NCI-H2029 treated with DMSO at 0.1 percent for 48 hours (cell line): ENCODE measurements at places on chromosomes 2 and 18.

DNA sequence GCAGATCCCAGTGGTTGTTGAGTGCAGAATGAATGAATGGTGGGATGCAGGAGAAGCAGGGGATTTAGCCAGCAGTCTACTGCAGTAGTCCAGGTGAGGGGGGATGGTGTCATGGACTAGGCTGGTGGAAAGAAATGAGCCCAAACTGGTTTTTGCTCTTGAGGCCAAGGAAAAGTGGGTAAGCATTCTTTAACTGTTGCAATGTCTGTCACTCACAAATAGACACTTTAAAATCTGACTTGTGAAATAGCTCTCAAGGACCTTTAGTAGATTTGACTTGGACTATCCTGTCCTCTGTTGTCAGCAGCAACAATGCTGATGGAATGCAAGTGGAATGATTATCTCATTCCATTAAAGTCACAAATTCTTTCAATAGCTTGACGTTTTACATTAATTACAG is 37.5 kb upstream of the STK17B start:
- DNase-seq = no peak

- DNase-seq = no peak
These were observed 6.1 kb downstream of the SOS1 start for GRCh38 chr2:39114771-39115170.

DNA sequence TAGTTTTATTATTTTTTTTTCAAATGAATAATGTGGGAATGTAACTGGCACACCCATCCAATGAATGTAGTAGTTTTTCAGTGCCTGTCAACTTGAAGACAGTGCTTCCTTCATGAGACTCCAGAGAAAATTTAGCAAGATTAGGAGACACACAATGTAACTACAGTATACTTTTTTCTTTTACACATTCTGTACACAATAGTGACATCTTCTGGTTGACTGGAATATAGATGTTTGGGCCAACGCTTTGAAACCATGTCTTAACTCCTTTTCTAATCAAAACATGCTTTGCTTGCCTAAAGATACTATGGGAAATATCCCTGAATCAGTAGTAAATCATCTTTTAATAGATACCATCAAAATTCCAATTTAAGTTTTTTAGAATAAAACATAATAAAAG is 229.5 kb upstream of the ZC3H15 start:
- DNase-seq = peak; percentile 40

DNA sequence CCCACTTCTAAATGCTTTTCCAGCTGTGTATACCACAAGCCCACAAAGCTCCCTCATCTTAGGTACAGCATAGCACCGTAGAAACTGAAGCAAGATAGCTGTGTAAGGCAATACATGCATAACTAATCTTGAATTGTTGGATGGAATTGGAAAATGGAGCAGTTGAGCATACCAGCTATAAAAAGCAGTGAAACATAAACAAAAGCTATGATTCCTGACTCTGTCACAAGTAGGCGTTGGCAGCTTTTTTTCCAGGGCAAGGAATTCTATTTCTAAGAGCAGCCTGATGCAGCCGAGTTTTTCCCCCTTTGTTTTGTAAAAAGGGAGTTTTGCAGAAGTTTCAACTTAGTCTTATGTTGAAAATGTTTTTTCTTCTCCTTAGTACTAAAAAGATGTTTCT is 32.4 kb downstream of the MOGAT1 start:
- DNase-seq = no peak

- peak; percentile 62 for DNase-seq
These were observed 1.2 kb upstream of the HES6 start for GRCh38 chr2:238240757-238241711.

DNA sequence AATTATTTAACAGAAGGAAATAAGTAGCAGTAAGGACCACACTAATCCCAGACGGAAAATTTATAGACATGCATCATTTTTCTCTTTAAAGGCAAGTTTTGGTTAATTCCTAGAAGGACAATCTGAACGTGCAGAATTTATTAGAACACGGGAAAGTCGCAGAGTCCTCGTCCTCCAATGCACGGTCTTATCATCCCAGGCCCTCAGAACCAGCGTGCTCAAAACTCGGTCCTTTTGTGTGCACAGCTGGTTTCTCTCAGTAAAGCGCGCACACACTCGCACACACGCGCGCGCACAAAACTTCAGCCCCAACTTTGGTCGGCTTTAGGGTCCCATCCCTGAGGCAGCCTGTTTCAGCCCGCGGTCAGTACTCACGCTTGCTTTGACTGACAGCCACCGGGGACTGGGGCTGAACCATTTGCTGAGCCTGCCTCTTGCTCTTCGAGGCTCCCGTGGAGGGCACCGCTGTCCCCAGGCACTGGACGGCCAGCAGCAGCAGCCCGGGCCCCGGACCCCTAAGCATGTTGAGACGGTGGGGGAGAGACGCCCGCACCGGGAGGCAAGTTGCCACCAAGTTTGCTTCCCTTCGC is 493 bp downstream of the FN1 start:
- no peak for DNase-seq

GRCh38 chr2:232515639-232516038 is 4.5 kb upstream of the PRSS56 start:
- no peak for DNase-seq

DNA sequence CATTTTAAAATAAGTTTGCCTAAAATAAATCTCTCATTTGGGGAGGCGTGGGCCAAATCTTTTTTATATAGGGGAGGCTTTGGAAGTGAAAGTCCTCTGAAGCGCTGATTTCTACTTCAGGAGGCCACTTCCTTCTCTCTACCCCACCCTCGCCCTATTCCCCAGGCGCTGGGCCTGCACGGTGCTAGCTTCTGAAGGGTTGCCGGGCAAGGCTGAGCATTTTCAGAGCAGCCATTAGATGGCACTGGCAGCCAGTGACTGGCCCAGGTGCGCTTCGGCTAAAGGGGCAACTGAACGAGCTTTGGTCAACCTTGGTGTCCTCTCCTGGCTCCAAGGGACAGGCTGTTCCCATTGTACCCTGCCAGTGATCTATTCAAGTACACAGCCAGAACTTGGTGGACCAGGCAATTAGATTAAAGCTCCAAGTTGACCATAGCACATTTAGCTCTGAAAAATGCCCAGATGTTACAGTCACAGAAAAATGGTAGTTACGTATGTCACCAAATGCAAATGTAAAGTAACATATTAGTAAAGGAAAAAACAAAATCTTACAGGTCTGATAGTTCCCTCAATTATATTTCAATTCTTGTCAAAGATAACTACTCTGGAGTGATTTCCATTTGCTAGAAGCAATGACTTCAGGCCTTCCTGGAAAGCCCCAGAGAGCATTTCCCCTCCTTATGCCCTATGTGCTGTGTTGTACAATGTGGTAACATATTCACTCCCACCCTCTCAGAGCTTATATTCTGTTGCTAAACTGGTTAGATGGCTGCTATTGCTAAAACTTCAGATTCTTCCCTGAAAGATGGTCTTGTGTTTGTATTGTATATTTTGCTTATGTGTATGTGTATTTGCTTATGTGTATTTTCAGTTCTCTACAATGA is 2.1 kb downstream of the POMC start:
- DNase-seq = peak; percentile 37

- no peak for DNase-seq
These were observed 236.1 kb downstream of the FHOD3 start for GRCh38 chr18:36533446-36534153.

- no peak for DNase-seq
These were observed 24.3 kb downstream of the KLHL29 start for GRCh38 chr2:23409248-23409647.

- no peak for DNase-seq
These were observed 1309.8 kb upstream of the NRXN1 start for GRCh38 chr2:52341732-52342131.

- no peak for DNase-seq
These were observed 22.2 kb upstream of the STK25 start for GRCh38 chr2:241530571-241530970.

- DNase-seq = no peak
These were observed 80.8 kb upstream of the CERS6 start for GRCh38 chr2:168375195-168375798.

DNA sequence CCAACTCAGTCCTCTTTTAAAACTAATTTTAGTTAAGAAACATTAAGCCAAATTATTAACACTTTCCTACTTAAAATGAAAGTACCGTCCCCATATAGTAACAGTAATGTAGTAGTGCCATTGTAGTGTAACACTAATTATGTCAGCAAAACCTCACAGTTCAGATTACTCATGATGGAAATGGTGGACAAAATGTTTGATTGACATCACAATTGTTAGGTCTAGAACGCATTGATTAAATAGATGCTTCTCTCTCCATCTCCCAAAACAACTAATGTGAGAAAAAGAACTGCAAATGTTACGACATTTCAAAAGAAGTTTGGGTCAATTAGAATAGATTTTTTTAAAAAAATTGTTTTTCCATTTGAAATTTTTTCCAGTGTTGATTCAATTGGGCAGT is 1.2 kb upstream of the ATF2 start:
- no peak for DNase-seq

- DNase-seq = no peak
These were observed 13.0 kb downstream of the MTERF4 start for GRCh38 chr2:241088791-241089732.

GRCh38 chr18:72867746-72868584 is at the start of gene NETO1:
TSS of gene NETO1 (minus strand) at chr18:72867987. CDS start at chr18:72867291, 696 bp downstream.
- DNase-seq = no peak

DNA sequence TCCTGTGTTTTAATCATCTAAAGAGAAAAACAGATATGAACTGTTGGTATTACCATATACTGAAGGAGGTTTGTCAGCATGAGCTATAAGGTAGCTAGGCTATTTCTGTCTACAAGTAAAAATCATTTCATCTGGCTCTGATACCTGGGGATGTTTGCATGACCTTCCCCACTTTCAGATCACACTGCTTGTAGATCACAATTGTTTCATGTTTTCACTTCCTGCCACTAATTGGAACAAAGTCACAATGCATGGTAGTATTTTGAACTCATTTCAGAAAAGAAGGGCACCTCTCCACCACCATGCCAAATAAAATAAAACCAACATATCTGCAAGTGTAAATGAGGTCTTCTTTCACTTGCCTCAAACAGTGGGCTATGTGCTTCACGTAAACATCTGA is 37.8 kb downstream of the NYAP2 start:
- no peak for DNase-seq
